Kidney epithelial cell (primary cell): ENCODE measurements at places on chromosomes 16 and 17. TPM values are rescaled to one million over a fixed set of nuclear protein-coding genes. Genes with fewer than 3 reads are reported as not detected.

DNA sequence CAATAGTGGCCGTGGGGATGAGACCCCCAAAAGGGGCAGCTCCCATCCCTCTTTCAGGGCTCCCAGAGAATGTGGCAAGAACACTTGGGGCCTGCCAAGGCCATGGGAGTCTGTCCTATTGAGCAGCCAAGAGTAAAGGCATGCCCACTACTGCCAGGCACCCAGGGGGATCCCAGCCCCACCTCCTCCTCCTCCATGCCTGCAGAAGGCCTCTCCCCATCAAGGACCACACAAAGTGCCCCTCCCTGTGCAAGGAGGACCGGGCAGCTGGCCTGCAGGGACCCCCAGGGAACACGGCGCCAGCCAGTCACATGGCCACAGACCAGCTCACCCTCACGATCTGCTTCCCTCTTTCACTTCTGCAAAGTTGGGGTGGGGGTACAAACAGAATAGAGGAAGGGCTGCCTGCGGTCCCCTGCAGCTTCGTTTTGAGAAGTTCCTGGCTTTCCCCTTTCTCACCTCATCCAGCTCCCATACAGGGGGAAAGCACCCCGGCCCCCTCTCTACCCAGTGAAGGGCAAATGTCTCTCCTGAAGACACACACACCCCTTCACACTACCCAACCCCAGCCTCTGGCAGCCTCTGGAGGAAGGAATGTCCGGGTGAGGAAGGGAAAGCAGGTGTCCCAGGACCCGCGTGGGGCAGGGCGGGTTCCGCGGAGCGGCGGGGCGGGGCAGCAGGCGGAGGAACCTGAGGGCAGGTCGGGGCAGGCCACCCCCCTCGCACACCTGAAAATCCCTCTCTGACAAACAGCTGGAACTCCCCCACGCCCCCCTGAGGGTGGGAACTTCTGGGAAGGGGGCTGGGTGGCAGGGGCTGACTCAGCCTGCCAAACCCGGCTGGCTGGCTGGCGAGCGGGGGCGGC, 2.0 kb downstream of the PPP1R9B start:
- DNase-seq = no peak

DNA sequence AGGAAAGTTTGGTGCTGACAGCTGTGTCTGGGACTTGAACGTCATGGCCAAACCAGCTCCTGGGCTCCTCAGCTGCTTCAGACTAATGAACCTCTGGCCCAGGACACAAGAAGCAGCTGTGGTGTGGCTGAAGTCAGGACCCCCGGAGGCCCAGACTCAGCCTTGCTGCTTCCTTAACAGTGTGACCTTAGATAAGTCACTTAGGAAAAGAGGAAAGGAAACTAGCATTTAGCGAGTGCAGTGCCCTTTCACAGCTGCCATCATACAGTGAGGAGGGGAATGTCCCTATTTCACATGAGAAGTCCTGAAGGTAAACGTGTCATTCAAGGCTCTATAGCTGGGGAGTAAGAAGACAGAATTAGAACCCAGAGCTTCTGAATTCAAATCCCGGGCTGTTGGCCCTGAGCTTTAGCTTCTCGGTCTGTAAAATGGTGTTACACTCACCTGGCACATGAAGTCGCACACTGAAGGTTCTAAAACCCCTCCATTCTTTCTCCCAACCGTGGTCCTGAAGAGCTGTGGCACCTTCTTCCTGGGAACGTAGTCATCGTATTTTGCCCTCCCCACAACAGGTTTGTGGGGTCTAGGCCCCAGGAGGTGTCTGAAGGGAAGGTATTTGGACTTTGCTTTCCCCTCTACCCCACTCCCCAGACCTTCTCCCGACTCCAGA, 910 bp upstream of the RAMP2 start:
- DNase-seq = no peak

- DNase-seq = no peak
Observed at GRCh38 chr17:16817201-16817600, 127.2 kb downstream of the CCDC144A start.

DNA sequence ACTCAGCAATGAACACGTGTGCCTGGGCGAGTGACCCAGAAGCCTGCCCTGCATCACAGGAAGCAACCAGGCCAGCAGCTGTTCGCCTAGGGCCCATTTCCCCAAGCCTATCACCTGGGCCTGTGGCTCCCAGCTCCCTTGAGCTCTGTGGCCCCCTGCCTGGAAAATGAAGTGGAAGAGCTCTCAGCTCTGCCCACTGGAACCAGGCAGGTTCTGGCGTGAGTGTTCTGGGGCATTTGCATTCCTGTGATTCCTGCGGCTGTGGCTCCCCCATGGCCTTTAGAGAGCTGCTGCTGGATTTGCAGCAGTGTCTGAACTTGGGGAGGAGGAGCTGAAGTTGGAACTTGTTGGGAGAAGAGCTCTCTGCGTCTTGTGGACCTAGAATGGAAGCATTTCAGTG, 22.8 kb downstream of the PGS1 start:
- no peak for DNase-seq

The MYL4 gene
- not detected in 2 replicates for total RNA-seq

- no peak for DNase-seq
Observed at GRCh38 chr16:85094812-85095211, 17.5 kb downstream of the CIBAR2 start.

GRCh38 chr16:79037521-79038373, 562.8 kb downstream of the MAF start:
- DNase-seq = no peak

The IGFALS gene
- total RNA-seq = 0.48 TPM in 1 of 2 replicates, not detected in the other

DNA sequence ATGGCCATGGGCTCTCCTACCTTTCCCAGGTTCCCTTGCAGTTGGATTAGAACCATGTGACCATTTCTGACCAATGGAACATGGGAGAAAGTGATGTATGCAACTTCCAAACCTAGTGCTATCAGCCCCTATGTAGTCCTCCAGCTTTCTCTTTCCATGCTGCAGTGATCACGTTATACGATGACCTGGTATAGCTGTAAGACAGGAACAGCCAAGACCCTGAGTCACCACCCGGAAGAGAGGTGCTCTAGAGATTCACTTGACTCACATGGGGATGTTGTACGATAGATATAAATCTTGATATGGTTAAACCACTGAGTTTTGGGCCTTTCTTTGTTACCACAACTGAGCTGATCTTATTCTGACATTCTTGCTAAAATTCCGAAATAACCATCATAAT, 65.1 kb downstream of the NOG start:
- no peak for DNase-seq

The TP53TG3B gene
- not detected in 2 replicates for total RNA-seq

The MT4 gene
- total RNA-seq = not detected in 2 replicates

- no peak for DNase-seq
Observed at GRCh38 chr16:84585886-84586285, 32.0 kb downstream of the COTL1 start.

GRCh38 chr17:17919169-17920107, 52.8 kb downstream of the TOM1L2 start:
- DNase-seq = no peak

GRCh38 chr16:54632322-54633220, 298.1 kb upstream of the IRX5 start:
- DNase-seq = no peak

DNA sequence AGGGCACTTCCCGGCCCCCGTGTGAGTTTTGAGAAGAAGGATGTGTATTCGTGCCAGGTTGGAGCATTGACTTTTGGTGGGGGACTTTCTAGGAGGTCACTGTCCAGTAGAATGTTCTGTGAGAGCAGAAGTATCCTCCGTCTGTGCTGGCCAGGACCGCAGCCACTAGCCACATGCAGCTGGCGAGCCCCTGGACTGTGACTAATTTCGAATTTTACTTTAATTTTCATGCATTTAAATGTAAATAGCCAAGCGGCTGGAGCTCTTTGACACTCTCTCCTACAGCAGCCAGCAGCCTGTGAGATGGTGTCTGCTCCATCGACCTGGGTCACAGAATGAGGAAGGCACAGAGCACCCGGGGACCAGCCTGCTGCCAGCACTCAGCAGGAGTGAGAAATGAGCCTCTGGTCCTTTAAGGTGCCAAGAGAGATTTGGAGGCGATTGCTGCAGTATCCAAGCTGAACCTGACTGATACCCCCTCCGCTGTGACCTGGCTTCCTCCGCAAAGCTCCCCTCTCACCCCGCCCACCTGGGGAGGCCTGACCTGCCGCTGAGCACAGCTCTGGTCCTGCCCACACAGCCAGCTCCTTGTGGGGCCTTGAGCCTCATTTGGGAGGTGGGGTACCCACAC, 7.8 kb downstream of the ATP2A3 start:
- no peak for DNase-seq

DNA sequence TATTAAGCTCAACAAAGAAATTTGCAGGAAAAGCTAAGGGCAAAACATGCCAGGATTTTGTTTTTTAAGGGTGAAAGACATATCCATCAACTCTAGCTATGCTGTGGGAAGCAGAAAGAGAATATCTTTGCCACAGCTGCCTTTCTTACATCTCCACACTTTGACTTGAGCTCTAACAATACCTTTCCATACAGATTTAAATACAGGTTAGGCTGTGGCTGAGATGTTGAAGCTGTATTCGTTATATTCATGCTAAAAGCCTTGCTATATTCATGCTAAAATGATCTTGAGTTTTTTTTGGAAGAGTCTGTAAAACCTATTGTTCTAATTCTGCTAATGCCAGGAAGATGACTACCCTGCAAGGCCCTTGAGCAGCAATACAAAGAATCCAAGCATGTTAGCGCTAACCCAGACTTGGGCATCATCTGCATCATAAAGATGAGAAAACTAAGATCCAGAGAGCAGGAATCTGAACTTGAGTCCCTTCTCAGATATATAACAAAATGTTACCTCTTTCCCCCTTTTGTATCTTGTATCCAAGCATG, 204.8 kb upstream of the C17orf78 start:
- no peak for DNase-seq

The DOC2B gene
- total RNA-seq = 26.7 and 38.1 TPM in 2 replicates

DNA sequence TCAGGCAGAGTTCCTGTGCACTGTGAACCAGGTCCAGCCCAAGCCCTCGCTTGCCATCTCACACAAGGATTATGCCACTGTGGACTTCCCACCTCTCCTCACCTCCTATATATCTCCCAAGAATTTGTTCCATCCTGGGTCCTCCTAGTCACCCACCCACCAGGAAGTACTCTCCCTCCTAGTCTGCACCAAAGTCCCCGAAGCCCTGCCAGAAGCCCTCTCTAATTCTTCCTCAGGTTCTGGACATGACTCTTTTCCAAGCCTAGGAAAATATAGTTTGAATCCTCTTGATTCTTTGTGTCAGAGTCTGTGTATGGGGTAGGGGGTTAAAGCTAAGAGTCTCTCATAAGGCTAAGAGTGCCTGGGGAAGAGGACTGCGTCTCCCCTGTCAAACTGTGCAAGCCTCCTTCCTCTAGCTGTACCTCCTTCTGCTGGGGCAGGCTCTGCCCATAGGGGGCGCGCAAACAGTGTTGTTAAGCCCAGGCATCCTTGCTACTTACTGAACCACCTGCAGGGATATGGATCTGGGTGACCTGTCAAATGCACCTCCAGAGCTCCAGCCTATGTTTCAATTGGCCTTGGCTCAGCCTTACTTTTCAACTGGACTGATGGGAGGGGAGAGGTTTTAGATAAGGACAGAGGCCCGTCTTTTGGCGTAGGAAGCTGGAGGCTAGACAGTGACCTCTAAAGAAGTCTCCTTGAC, 16.6 kb upstream of the DLX4 start:
- DNase-seq = peak; percentile 28

GRCh38 chr17:1512351-1512750, 4.1 kb downstream of the INPP5K start:
- no peak for DNase-seq

GRCh38 chr17:29621751-29622194, 939 bp downstream of the CORO6 start:
- DNase-seq = no peak

The CDH3 gene
- total RNA-seq = 173 and 201 TPM in 2 replicates

- no peak for DNase-seq
Observed at GRCh38 chr17:74919440-74920305, 3.4 kb downstream of the USH1G start.

DNA sequence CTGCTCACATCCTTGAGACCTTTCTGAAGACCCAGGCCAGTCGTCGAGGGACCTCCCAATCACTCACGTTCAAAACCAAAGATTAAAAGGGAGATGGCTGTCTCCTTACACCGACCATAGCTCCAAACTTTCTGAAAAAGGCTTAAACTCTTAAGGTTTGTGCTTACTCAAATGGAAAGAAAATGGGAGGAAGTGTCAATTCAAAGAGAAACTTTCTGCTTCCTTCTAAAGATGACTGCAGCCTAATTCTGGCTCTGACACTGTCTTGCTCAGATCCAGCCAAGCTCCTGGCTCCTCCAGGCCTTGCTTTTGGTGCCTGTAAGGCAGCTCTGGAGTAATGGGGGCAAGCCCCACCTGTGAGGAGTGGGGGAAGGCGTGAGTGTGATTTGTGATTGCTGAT, 54.9 kb upstream of the WSB1 start:
- DNase-seq = no peak

DNA sequence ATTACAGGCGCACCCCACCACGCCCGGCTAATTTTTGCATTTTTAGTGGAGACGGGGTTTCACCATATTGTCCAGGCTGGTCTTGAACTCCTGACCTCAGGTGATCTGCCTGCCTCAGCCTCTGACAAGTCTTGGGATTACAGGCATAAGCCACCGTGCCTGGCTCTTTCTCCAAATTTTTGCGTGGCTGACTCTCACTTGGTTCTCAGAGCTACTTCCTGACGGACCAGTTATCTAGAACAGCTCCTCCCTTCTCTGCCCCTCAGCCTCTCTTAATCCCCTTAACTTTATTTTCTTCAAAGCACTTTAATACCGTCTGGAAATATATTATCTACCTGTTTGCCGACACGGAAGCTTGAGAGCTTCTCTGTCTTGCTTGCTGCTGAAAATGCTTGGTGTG, 4.2 kb downstream of the YPEL2 start:
- no peak for DNase-seq

- DNase-seq = no peak
Observed at GRCh38 chr17:58403311-58403710, 14.0 kb downstream of the RNF43 start.

- DNase-seq = no peak
Observed at GRCh38 chr16:87570938-87571867, 31.1 kb upstream of the JPH3 start.

GRCh38 chr16:54208237-54208636, 78.3 kb downstream of the IRX3 start:
- no peak for DNase-seq

- DNase-seq = no peak
Observed at GRCh38 chr17:17568772-17569195, 22.7 kb downstream of the PEMT start.

DNA sequence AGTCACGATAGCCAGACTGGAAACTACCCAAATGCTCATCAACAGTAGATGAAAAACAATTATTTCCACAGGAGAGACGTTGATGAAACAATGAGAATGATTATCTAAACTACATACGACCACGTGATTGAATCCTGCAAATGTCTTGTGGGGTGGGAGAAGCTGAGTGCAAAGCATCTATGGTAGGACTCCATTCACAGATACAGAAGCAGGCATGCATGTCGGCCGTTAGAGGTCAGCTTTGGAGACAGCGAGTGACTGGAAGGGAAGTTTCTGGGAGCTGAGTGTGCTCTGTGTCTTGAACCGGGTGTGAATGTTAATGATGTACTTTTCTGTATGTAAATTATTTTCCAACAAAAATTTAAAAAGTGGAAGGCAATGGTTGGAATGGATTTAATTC, 71.5 kb upstream of the DNAJA2 start:
- no peak for DNase-seq

The SMIM5 gene
- total RNA-seq = 0.89 and 1.7 TPM in 2 replicates

The TMEM98 gene
- total RNA-seq = 81.1 and 109 TPM in 2 replicates

The RHBDL3 gene
- not detected in 2 replicates for total RNA-seq

GRCh38 chr16:28943281-28943680, 7.5 kb upstream of the NFATC2IP start:
- DNase-seq = no peak

- DNase-seq = no peak
Observed at GRCh38 chr17:43431714-43432523, 33.1 kb downstream of the ARL4D start.

GRCh38 chr16:73285436-73286201, 237.7 kb upstream of the ZFHX3 start:
- DNase-seq = no peak

The IL17C gene
- 0.29 and 1.4 TPM in 2 replicates for total RNA-seq
